ENCODE measurements at places on chromosomes 3 and 15.

GRCh38 chr15:35921046-35921445, 375.1 kb upstream of the DPH6 start:
- no peak for DNase-seq

DNA sequence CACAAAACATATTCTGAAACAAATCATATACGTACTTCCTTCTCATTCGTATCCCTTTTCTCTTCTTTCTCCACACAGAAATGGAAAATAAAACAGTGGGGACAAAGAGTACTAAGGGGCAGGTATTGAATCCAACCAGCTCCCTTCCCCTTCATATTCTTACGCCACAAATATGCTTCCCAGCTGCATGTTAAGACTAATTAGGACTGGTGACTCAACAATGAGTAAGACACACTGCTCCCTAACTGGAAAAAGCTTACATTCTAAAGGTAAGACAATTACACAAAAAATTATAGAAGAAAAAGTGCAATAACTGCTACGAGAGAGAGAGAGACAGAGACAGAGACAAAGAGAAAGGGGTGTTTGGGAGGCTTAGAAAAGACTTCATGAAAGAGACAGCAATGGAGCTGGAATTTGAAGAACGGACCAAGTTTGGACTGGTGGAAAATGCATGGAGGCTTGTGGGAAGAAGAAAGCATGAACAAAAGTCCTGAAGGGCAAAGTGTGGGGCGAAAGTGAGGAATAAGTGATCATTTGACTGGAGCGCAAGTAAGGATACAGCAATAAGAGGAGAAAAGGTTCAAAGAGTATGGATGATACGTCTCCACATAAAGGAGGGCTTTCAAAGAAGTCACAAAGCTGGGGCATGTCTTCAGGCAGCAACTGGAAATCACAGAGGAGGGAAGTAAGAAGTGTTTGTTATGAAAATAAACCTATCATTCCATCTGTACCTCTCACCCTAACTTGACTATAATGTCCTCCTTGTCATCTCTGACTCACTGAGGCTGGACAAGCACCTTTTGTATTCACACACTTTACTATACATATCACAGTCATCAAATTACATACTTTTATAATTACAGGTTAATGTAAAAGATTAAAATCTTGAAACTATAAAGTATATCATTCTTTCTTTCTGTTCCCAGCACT, 49.2 kb downstream of the RYK start:
- DNase-seq: no peak

GRCh38 chr15:77160562-77161478, 89.9 kb upstream of the TSPAN3 start:
- DNase-seq: no peak

DNA sequence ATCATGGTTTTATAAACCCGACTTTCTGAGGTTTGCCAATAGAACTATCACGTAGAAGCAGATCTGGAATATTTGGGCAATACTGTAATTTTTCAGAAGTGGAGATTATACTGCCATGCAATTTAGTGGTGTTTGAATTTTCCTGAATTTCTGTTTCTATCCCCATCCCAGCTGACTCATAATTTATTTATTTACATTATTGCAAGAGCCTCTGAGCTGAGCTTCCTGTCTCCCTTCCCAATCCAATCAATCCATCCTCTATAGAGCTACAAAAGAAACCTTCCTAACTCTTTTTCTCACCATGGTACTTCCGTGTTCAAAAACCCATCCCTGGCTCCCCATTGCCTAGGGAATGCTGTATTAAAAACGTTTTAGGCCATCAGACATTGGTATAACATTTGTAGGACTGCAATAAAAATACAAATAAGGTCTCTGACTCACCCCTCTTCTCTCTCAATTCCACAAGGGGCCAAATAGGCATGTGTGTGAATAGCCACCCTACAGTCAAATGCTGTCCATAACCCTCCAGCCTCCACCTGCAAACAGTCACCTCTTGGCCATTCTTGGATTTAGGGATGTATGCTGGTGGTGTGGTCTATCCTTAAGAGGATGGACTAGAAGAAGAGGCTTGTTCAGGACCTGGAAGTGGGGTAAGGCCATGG, 190.7 kb downstream of the CD47 start:
- no peak for DNase-seq

DNA sequence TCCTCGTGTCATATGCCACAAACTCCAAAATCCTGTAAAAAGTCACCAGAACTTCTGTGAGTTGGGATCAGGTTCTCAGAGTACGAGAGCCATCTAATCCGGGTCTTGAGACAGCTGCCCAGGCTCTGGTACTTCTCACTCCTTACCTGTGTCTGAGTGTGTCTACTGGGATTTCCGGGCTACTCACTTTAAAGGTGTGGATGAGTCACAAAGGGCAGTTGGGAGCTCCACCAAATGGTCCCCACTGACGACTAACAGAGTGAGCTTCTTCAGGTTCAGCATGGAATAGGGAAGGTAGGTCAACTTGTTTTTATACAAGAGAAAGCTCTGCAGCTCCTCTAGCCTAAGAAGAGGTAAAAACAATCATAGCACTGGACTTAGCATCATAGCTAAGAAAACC, 29.5 kb downstream of the RTP3 start:
- no peak for DNase-seq

GRCh38 chr3:100008081-100008698, 106.1 kb downstream of the FILIP1L start:
- DNase-seq: no peak

- DNase-seq: no peak
These were observed 16.6 kb upstream of the SEMA3F start for GRCh38 chr3:50138266-50139200.

DNA sequence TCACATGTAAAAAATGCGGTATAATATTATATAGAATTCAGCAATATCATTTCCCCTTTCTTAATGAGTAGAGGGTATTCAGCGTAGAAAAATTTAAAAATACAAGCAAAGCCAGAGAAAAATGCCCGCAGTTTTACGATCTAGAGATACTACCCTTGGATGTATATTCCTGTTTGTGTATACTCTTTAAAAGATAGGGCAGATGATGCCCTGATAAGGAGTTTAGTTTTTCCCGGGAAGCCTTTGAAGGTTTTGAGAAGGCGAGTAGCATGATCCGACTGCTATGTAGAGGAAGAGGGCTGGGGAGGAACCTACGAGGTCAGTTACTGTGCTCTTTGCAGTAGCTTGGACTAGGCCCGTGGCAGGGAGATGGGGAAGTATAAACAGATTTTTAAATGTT, 1.2 kb downstream of the YEATS2 start:
- no peak for DNase-seq

DNA sequence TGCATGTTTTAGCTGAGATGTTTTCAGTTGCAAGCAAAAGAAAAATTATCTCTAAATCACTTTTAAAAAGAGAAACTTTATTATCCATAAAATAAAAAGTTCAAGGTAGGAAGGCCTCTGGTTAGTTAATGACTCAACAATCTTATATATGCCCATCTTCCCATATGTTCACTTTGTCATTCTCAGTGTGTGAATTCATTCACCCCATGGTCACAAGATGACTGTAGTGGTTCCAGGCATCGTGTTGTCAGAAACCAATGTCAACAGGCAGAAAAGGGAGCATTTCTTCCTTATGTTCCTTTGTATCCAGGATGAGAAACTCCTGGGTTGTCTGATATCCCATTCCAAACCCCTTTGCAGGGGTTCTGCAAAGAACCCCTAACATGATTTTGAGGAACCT, 119.9 kb upstream of the RAP2B start:
- no peak for DNase-seq

DNA sequence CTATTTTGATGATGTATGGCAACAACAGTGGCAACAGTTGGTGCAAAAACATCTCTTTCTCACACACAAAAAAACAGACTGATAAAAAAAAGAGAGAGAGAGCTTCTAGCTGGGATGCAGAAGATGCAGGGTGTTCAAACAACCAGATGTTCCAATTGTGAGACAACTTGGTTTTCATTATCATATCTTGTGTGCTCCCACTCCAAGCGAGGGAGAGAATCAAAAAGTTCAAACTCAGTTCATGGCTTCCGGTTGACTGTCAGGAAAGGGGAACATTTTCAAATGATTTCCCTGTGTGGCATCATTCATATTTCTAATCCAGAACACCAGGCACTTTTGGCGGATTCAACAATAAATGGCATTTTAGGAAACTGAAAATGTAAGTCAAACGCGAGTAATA, 72.1 kb downstream of the RSL24D1 start:
- DNase-seq: no peak

DNA sequence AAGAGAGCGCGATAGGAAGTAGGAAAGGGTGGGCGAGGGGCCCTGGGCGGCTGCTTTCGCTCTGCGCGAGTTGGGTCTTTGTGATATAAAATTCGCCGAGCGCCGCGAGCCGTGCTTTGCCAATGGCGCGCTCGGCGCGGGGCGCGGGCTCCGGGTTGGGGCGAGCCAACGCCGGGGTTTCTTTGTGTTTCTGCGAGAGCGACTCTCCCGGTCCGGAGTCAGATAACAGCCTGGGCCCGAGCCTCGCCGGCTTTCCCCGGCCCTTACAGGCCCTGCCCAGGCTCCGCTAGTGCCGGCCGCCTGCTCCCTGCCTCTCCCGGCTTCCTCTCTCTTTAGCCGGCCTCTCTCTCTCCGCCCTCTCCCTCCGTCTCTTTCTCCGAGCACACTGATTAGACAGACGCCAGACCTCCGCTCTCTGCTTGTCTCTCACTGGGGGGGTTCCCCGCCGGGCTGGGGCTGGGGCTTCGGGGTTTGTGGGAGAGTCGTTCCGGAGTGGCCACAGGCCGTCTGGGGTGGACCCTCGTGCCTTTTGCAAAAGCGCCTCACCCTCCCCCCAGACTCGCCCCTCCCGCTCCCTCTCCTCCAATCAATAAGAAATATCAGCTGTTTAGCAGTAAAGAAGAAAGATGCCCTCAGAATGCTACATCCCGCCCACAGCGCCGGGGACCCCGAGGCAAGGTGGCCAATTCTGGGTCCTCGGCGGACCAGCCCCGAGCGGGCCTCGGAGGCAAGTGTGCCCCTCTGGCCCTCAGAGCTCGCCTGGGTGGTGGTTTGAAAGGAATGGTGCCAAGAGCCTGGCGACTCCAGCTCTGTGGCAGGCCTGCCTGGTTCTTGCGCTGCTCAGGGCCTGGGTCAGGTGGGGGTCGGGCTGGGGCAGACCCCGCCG, 2.9 kb downstream of the NR2F2 start:
- peak; percentile 70 for DNase-seq

- peak; percentile 60 for DNase-seq
These were observed 9.5 kb downstream of the SLCO3A1 start for GRCh38 chr15:91862891-91863504.

DNA sequence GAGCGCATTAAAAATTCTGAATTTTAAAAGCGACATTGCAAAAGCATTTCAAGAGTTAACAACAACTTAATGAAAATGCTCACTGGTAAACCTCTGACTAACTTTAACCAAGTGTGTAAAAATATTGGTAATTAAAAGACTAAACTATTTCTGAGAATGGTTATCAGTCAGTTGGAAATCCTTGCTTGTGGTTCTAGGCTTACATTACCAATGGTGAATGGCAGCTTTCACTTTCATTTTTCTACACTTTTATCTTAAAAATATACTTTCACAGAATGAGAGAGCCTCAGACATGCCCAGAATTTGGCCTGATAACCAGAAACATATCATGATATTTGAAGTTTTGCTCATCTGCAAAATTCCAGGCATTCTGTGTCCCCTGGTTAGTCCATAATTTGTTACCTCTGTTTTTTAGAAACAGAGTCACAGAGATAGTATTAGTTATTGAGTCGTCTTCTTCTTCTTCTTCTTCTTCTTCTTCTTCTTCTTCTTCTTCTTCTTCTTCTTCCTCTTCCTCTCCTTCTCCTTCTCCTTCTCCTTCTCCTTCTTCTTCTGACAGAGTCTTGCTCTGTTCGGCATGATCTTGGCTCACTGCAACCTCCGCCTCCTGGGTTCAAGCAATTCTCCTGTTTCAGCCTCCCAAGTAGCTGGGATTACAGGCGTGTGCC, 5.5 kb upstream of the RNF111 start:
- no peak for DNase-seq

- no peak for DNase-seq
These were observed 32.2 kb upstream of the ADCY5 start for GRCh38 chr3:123481071-123481470.

GRCh38 chr3:126049289-126050049, 34.5 kb downstream of the SLC41A3 start:
- DNase-seq: no peak

DNA sequence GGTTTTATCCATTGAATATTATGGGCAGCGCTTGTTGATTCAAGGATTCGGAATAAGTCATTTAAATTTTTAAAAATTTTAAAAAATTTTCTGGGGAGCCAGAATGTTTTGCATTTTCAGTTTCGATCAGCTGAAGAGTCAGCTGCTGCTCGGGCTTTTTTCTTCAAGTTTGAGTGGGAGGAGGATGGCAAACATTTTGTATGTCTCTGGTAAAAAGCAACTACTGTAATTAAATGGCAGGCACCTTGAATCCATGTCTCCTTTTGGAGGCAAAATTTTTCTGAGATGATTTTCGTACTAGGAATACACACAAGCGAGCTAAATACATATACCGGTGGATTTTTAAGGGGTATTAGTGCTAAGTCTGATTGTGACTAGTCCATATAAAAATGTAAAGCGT, 612 bp downstream of the C3orf38 start:
- DNase-seq: no peak

GRCh38 chr3:157444797-157445184, 8.1 kb downstream of the PTX3 start:
- DNase-seq: no peak

DNA sequence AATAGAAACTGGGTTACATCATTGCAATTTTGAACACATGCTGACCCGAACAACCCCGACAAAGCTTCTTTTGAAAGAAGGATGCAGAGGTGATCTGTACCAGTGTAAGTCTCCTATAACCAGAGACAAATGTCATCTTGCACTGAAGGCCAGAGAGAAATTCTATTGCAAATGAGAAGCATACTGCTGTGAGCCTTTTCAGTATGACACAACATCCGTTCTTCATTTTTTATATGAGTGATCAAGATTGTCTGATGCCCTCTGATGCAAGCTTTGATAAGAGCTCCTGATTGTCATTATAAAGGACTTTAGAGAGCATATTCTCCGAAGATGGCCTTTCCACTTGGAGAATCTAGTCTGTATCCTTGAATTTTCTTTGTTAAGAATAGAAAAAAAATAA, 36.9 kb downstream of the PCOLCE2 start:
- DNase-seq: no peak

DNA sequence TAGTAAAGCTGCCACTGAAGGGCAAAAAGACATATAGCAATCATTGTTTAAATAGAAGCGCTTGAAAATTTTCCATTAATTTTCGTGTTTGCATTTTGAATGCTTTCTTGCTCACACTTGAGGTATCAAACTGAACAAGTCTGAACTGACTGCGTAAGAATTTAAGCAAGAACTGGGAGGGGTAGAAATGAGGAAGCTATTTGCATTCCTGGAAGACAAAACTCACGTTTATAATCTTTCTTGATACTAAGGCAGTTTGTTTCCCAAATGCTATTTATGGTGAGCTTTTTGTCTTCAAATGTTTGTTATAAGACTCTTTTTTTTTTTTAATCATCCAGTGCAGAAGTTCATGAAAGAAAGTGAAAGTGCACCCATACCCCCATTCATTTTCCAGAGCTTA, 499.8 kb upstream of the TPRG1 start:
- DNase-seq: no peak

DNA sequence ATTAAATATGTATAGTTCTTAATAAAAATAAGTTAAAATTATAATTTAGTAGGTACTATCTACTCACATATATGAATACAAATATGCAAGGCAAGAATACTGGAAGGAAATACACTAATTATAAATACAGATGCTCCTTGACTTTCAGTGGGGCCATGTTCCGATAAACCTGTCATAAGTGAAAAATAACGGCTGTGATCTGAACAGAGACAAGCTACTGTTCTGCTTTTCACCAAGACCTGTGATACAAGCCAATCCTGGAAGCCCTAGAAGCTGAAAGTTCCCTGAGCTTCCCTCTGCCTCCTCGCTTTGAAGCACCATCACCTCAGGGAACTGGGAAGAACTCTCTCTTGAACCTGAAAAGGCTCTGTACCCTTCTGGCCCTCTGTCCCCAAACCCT, 55.4 kb downstream of the SLC12A8 start:
- DNase-seq: no peak
